Gastroesophageal sphincter (tissue), 4 donors: ENCODE measurements at places on chromosomes 4 and X.

GRCh38 chrX:98755912-98756311 is 1654.2 kb downstream of the PCDH19 start:
- no peak for ATAC-seq

DNA sequence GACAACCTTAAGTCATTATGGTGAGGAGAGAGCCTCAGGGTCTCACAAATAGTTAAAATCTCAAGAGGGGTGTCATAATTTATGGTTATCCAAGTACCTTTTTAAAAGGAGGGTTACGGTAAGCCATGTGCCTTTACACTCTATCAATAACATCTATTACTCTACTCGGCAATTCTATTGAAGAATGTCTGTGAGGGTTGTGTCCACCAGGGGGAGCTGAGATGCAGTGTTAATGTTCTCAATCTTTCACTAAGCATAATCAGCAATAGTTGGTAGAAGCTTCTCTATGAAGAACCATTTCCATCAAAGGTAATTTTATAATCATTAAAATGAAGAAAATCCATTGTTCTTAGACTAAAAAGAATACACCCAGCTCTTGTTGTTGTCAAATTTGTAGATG is 457.4 kb downstream of the CENPC start:
- no peak for ATAC-seq

DNA sequence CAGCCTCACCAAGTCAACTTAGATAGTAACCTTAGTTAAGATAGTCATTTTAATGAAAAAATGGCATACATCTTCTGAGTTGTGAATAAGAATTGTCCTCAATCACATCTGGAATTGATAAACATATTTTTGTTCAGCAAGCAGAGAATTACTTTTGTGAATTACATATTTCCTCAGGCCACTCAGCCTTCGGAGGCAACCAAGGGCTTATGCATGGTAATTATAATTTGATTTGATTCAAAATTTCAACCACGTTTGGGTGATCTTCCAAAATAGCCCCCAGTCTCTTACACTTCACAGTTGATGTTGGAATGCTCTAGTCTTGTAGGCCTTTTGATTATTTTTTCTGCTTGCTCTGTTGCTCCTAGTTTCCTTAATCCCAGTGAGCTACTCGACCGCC is 63.4 kb downstream of the GALNTL6 start:
- no peak for ATAC-seq

DNA sequence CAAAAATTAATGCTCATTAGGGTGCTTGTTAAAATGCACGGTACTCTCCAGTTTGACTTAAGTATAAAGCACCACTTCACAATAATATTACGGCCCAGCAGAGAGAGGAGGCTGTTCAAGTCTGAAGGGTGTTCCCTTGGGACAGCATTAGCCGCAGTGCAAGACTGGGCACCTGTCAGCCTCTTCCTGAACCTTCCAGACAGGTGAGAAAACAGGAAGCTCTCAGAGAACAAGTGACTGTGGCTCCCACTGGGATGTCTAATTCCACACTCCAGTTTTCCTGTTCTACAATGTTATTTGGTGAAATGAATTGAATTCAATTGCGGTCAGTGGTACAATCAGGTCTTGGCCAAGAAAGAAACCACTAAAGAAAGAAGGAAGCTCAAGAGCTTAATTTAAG is 414.4 kb downstream of the SMARCA1 start:
- no peak for ATAC-seq

GRCh38 chr4:185269286-185269685 is 59.9 kb downstream of the SNX25 start:
- ATAC-seq, result no peak

DNA sequence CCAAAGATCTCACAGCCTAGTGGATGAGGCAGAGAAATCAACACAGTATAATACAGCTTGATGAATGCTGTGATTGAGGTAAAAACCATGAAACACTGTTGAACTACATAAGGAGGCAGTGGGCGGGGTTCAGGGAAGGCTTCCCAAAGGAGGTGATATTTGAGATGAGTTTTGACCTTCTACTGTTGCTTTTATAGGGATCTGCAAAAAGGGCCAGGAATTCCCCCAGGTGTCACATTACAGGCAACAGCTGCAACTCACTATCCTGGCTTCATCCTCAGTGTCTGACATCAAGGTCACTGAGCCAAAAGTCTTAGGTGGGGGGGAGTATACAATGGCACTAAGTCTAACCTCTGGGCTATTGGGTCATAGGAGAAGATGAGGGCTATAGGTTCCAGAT is 185.7 kb upstream of the NRK start:
- no peak for ATAC-seq

- ATAC-seq, result no peak
Measured at GRCh38 chrX:135411893-135412292, 9.9 kb upstream of the SMIM10L2A start.

DNA sequence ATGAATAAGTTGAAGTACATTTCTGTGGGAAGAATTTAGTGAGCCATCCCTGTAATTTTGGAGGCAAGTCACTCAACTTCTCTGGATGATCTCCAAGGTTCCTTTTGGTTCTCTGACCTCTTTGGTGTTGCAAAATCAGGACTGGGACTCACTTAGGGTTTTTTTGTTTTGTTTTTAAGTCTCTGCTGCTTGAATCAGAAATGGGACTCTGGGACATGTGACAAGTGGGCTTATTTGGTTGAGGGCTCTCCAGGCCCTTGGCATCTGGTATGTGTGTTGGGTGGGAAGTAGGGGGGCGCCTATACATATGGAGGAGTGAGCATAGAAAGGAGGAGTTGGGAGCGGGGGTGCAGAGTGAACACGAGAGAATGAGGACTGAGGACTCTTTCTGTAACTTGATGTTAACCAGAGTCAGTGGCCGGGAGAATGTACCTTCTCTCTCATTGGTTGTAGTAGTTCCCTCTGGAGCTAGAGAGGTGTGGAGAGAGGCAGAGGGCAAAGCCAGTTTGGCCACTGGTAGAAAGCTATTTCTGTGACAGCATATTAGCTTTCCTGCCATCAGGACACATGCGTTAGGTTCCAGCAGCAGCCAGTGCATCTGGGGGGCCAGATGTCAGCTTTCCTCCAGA is 1.9 kb downstream of the ARHGAP10 start:
- ATAC-seq, result no peak

DNA sequence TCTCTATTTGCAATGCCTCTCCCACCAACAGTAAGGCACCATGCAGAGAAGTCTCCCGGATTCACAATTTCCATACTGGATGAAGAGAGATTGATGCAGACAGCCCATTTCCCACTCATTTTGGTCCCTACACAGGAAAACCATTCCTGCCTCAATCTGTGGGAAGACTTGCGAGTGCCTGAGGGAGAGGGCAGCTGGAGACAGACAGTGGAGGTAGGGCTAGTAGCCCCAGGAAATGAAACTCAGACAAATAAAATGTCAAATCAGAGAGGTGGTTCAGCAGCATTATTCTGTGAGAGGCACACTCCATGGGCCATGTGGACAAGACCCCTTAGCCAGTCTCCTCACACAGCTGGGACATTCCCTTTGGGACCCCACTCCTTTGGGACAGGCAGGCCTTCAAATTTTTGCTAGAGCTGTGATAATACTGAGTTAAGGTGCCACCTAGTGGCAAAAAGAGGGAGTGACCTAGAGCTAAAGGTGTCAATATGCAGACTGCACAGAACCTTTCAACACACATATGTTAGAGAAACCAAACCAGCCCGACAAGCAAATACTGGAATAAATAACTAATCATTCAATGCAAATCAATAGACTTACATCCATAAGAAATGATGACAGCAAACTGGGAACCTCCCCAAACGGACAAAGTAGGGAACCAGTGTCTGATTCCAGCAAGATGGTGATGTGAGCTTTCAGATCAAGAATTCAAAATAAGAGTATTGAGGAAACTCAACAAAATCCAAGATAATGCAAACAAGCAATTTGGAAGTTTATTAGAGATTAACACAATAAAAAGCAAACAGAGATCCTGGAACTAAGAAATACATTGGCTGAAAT is 1865.3 kb upstream of the AGA start:
- ATAC-seq, result no peak

GRCh38 chrX:154791467-154791866 is 13.8 kb downstream of the MPP1 start:
- no peak for ATAC-seq

- no peak for ATAC-seq
Measured at GRCh38 chrX:47697181-47697580, 38.2 kb upstream of the UXT start.

- no peak for ATAC-seq
Measured at GRCh38 chr4:108477527-108478108, 142.8 kb upstream of the RPL34 start.

GRCh38 chrX:55220119-55220794 is at the start of gene PAGE5:
PAGE5 (plus strand) TSS chrX:55220346; CDS start chrX:55221383, 1,037 bp downstream.
- ATAC-seq, result no peak

DNA sequence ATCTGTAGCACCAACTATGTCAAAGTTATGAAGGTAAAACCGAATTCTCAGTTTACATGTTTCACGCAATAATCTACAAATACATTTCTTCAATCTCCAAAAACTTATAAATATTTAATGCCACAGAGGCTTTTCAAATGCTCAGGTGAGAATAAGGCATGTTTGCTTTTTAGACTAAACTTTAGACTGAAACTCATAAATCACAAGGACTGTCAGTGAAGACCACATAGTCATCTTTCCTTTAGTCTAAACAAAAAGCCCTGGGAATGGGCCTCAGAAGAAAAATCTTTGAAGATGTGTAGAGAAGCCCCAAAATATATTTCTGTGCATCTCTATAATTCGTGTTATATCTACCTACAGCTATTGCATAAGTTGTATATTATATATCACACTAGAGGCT is 54.5 kb upstream of the DCTD start:
- ATAC-seq, result no peak

GRCh38 chrX:28697732-28698131 is 110.5 kb downstream of the IL1RAPL1 start:
- ATAC-seq, result no peak

DNA sequence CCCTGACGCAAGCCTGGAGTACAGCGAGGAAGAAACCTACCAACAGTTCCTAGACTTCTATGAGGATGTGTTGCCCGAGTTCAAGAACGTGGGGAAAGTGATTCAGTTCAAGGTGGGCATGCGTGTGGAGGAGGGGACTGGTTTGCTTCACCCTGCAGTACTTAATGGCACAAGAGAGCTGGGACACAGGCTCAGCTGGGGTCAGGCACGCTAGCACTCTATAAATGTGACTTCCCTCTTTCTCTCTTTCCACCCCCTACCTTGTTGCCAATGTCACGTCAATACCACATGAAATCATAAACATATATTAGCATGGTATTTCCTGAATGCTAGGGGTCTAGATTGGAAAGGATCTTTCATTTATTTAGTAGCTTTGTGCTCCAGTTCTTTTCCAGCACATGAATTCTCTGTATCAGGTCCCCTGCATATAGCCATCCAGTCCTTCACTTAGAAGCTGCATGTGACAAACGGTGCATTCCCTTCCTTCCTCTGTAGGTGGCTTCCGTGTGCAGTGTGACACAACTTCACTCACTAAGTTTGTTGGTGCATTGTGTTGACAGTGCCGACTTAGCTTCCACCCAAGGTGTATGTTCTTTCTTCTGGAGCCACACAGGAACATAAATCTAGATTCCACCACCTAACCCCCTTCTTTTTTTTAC is 25.6 kb downstream of the ZRSR2 start:
- no peak for ATAC-seq

- no peak for ATAC-seq
Measured at GRCh38 chr4:8356856-8357255, 83.7 kb downstream of the ACOX3 start.

- no peak for ATAC-seq
Measured at GRCh38 chr4:76539979-76540378, 105.0 kb downstream of the SHROOM3 start.

GRCh38 chrX:17082831-17083230 is 136.4 kb downstream of the REPS2 start:
- ATAC-seq, result no peak

- peak; percentile 76 for ATAC-seq
Measured at GRCh38 chr4:57102050-57102624, 8.0 kb downstream of the IGFBP7 start.

DNA sequence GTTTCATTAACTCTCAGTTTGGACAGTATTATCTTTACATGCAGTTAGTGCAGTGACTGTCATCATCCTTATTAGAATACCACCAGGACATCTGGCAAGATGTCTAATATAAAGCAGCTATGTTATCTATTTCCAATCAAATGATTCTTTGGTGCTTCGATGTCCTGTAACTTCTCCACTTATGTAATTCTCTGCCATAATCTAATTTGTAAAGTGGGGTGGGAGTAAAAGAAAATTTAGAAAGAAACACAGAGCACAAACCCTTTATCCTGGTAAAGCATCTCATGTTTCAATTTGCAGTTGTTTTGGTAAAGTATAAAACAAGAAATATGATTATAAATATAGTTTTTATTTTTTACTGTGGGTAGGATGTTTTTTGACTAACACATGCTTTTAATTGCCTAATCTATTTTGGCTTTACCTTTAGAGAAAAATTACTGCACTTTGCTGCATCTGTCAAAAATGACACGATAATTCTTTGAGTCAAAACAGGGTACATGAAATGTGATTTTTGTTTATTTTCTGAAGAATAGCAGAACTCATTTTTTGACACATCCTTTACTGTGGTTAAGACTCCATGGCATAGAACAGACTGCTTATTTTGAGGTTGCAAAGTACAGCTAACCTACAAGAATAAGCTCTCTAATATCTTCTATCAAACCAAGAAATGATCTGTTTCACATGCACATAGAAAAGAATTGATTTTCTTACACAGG is 382.9 kb downstream of the RPA4 start:
- ATAC-seq, result no peak

GRCh38 chr4:145907390-145907789 is 31.2 kb downstream of the ZNF827 start:
- ATAC-seq, result no peak

- no peak for ATAC-seq
Measured at GRCh38 chrX:70032792-70033191, 16.9 kb downstream of the AWAT2 start.

GRCh38 chr4:121712001-121712651 is 15.3 kb upstream of the ANXA5 start:
- ATAC-seq, result peak; percentile 50

DNA sequence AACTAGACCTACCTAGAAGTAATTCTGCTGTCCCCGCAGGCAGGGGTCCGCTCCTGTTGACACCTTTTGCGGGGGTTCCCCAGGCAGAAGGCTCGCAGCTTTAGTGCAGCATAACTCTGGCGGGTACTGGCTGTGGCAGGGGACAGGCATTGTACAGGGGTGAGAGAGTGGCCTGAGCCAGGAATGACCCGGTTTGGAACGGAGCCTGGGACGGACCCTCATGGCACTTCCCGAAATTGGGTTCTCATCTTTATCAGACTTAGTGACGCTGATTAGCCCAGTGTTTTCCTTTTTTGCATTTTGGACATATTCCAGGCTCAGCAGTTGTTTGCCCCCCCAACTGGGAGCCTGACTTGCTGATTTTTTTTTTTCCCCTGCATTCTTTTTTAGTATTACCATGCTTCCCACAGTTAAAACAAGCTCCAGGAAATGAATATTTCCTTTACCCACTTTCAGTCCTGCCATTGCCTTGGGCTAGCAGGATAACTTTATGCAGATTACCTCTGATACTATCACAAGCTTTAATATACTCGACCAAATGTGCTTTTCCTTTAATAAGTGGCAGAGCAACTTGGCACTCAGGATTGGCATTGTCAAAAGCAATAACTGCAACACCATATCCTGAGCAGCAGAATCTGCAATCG is 55.8 kb upstream of the WDR1 start:
- no peak for ATAC-seq

GRCh38 chr4:48490680-48491513 is 845 bp downstream of the ZAR1 start:
- peak; percentile 22 for ATAC-seq
